GF-D8 (cell line): ENCODE measurements at places on chromosomes 6 and 20.

GRCh38 chr6:21538186-21538798 lies 55.3 kb upstream of the SOX4 start:
- DNase-seq: no peak

DNA sequence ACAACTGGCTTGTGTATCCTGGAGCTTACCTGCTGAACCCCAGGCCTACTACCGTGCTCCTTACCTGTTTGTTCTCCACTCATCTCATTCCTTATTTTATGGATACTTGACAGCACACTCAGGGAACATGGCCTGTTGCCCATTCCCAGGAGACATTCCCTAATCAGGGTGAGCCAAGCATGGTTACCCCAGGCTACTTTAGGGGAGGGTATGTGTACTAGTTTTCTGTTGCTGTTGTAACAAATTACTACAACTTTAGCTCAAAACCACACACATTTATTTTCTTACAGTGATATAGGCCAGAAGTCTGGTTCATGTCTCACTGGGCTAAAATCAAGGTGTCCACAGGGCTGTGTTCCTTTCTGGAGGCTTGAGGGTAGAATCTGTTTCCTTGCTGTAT lies 15.0 kb upstream of the TRAM2 start:
- DNase-seq: no peak

GRCh38 chr6:45990162-45990561 lies 25.5 kb downstream of the CLIC5 start:
- DNase-seq: no peak

- peak; percentile 32 for DNase-seq
These were observed 37.7 kb downstream of the FOXO3 start for GRCh38 chr6:108598305-108598863.

- no peak for DNase-seq
These were observed 27.5 kb downstream of the ORC3 start for GRCh38 chr6:87617405-87617804.

GRCh38 chr6:130907687-130908086 lies 80.5 kb downstream of the SMLR1 start:
- DNase-seq: no peak

- no peak for DNase-seq
These were observed 91.0 kb upstream of the RIPOR2 start for GRCh38 chr6:25026723-25027122.
